CD4-positive, alpha-beta memory T cell (primary cell): ENCODE measurements at places on chromosomes 2 and 18. TPM values are rescaled to one million over a fixed set of nuclear protein-coding genes. Genes with fewer than 3 reads are reported as not detected.

- no peak for DNase-seq
These were observed 21.7 kb upstream of the CDH2 start for GRCh38 chr18:28198620-28199019.

- no peak for DNase-seq
These were observed 96.0 kb upstream of the RAB12 start for GRCh38 chr18:8513249-8513648.

DNA sequence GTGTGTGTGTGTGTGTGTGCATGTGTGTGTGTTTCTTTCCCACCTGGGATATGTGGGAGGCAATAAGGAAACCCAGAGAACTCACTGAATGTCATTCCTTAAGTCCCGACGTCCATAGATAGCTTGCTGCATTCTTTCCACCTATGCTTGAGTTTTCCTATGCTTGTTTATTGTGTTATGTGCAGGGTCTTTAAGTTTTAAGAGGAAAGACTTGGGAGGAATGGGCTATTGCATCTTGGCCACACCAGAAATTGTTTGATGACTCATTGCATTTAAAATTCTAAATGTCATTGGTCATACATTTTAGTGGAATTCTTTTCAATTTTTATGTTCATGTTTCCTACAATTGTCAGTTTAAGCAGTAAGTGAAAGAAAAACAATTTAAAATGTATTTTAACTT lies 33.7 kb downstream of the STARD6 start:
- DNase-seq: no peak

DNA sequence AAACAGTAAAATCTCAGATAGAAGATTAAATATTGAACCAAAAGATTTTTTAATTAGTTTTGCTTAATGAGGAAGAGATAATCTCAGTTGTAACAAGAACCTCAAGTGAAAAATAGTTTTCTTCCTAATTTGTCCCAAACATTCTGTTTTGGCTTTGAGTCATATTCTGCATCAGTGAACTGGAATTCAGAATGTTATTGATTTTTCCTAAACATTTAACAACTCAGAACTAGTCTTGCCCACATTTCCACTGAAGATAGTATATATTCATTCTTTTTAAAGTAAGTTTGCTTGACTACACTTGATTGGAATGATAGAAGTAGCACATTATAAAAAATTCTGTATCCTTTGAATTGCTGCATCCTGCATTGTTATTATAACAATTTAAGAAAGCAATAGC lies 85.7 kb upstream of the UGP2 start:
- DNase-seq: no peak

GRCh38 chr2:203238292-203238703 lies 520 bp upstream of the CYP20A1 start:
- no peak for DNase-seq

GRCh38 chr18:6948281-6949055 lies 169.1 kb downstream of the LAMA1 start:
- DNase-seq: no peak

GRCh38 chr2:114614592-114614991 lies 172.2 kb downstream of the DPP10 start:
- DNase-seq: no peak

DNA sequence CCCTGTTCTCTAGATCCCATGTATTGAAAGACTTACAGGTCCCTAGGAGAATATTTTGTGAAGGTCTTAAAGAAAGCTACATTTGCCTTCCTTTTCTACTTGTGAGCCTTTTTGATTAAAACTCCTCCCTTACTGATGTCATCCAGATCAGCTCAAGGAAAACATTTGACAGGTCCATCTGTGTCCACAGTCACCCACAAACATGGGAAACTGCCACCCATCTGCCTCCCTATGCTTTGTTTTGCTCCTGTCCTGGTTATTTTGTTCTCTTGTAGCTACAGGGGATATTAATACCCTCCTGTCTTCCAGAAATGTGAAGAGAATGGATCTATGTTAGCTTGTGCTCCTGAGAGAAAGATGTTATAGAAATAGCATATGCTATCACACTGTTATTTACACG lies 203.6 kb upstream of the GALNT5 start:
- DNase-seq: no peak

DNA sequence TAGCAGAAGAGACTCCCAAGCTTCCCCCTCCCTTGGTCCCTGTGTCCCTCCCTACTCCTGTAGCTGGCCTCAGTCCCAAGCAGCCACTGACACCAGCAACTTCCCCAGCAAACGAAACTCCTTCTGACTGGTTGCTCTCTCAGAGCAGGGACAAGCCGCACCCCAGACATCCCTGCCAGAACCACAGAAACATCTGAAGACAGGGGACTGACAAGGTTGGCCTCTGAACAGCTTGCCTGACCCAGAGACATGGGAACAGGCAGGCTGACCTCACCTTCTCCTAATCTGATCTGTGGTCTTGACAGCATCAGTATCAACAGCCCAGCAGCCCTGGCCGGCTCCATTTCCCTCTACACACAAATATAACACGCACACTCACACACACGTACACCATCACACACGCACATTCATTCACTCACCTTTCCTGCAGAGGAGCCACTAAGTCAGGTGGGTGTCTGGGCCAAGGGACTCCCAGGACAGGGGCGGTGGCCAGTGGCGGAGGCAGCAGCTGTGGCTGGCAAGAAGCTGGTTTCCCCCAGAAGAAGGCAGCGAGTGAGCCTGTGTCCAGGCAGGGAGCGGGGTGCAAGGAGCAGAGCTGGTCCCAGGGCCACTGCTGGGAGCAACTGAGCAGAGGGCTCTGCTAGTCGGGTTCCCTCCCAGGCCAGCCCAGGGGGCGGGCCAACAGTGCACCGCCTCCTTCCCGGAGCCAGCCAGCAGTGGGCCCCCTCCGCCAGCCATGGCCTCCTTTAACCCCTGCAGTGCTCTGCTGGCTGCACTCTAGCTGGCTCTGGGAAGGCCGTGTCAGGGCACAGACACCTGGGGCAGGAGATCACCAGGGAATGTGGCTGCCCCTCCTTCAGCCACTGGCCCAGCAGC lies 59.1 kb downstream of the TNS1 start:
- no peak for DNase-seq

GRCh38 chr2:226137201-226137811 lies 662.3 kb downstream of the IRS1 start:
- no peak for DNase-seq

- DNase-seq: peak; percentile 58
These were observed 76.0 kb downstream of the ARHGAP15 start for GRCh38 chr2:143205106-143205764.

DNA sequence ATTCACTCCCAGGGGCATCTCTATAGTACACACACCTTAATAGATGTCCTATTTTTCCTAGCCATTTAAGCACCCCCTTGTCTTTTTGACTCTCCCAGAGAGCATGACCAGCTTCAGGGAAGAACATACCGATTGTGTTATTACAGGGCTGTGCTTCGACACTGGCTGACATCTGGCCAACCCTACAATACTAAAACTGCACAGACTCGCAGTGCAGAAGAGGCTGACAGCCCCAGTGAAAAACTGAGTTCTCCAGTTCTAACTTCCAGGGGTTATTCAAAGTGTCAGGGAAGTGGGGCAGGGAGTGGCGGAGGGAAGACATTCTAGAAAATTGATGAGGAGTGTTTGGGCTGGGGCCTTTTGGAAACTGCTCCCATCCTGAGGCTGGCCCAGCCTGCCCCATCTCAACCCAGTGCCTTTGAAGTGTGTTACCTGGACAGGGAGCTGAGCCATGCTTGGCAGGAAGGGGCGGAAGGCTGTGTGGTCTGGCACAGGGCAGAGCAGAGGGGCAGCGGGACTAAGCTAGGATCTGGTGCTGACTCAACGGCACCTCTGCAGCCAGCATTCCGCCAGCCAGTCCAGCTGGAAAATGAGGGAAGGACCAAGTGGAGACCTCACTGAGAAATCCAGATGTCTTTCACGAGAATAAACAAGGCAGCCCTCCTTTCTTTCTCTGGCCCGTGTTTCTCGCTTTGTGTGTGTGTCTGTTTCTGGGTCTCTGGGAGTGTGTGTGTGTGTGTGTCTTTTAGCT lies 15.4 kb upstream of the IGFBP5 start:
- DNase-seq: no peak

- no peak for DNase-seq
These were observed 114.7 kb downstream of the CPS1 start for GRCh38 chr2:210671065-210671464.

DNA sequence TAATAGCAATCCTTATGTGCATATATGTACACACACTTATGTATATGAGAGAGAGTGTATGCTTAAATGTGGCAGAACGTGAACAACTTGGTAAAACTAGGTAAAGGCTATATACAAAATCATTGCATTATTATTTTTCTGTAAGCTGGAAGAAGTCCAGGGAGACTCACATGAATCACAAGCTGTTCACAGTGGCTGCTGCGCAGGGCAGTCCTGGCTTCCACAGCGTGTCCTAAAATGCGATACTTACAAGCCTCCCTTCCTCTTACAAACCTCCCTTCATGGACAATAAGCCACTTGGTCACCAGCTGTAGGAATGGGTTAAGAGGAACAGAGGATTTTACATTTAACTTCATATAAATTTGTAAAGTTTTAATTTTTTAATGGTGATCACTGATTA lies 114.9 kb upstream of the AGAP1 start:
- DNase-seq: no peak

DNA sequence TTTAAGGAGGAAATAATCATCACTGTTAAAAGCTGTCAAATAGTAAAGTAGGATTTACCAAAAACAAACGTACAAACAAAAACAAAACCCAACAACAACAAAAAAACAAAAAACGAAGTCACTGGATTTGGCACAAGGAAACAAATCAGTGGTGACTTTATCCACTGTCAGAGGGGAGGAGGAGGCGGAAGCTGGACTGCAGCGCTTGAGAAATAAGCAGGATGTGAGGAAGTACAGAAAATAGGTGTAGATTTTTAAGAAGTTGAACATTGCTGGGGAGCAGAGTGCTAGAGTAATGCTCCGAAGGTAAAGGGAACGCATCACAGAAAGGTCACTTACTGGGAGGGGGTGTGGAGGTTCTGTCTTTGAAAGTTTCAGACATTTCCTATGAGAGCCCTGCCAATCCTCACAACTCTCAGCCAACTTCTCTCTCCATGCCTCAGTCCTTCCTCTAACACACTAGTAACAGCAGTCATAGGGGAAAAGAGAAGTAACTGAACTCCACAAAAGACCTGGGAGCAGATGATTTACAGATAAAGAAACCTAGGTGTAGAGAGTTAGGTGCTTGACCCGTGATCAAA lies 220.2 kb upstream of the SMAD7 start:
- no peak for DNase-seq

DNA sequence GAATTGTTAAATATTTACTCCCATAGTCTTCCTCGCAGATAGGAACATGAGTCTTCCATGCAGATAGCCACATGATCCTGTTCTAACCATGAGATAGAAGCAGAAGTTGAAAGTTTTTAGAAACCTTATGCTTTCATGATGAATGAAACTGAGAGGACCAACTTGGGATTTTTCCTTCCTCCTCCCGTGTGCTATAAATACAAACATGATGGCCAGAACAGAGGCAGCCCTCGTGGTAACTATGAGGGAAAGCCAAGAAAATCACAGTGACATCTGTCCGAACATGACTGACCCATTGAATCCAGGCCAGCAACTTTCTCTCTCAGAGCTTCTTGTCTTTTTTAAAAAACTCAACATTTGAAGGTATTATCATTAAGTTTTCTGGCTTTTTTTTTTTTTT lies 78.5 kb downstream of the ACAA2 start:
- DNase-seq: no peak

- DNase-seq: no peak
These were observed 195.7 kb downstream of the SMAD7 start for GRCh38 chr18:48754993-48755473.

DNA sequence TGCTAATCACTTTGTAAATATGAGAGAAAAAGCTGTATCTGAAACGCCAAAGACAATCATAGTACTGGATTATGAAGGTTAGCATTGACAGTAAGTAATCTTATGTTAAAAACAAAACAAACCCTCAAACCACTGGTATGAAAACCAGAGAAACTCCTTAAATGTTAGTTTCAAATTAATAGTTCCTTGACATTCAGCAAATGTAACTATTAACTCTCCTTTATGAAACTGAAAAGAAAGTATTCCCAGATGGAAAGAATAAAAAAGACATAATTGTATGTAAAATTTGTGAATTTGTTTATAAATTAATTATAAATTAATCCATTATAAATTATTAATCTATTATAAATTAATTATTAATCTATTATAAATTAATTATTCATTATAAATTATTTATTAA lies 12.3 kb downstream of the FASTKD1 start:
- no peak for DNase-seq

DNA sequence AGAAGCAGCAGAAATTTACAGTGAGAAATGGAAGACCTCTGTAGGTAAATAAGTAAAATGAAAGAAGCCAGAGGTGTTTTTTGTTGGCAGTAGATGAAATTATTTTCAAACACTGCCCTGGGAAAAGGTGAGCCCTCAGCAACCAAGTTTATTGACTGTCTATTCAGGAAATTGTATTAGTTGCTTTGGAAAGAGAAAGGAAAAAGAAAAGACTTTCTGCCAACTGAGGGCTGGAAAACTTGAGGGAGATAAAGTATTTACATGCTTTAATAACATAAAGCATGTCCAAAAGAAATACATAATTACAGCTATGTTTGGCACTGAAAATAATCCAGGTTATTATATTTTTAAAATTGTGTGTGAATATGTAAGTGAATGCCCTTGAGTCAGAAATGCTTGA lies 14.7 kb downstream of the CRIM1 start:
- DNase-seq: no peak

DNA sequence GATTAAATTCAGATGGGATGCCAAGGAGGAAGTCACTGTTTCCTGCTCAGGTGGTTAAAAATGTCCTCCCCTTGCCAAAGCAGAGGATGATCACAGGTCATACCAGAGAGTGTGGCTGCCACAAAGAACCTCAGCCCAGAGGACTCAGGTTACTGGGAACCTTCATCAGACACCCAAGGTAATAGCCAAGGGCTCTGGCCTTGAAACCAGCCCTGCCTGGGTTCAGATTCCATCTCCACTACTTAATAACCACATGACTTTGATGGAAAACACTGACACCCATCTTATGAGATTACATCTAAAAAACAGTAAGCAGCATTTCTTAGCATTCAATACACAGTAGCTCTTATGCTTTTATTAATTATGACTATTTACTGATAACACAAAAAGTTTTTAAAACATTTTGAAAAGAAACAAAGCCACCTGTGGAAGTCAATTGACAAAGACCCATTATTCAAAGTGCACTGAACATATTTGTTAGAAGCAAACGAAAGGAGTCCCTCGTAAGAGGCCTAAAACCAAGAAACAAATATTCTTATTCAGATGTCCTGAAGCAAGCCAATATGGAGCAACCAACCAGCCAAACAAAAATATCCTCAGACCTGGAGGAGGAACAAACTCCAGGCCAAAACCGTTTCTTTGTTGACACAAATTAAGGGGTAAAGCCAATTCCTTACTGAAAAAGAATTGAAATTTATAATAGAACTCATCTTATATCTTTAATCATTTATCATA lies 241.5 kb downstream of the RNF152 start:
- DNase-seq: no peak

GRCh38 chr2:33443274-33443829 lies 33.1 kb upstream of the RASGRP3 start:
- no peak for DNase-seq

Gene ITGA6
- polyA plus RNA-seq: 64.0 TPM

Gene LIPT1
- polyA plus RNA-seq: 25.6 TPM

Gene TUBA3D
- not detected for polyA plus RNA-seq

Gene TTN
- 0.22 TPM for polyA plus RNA-seq

Gene L3MBTL4
- polyA plus RNA-seq: not detected

Gene PRKAG3
- not detected for polyA plus RNA-seq

Gene ITPRIPL1
- 10.3 TPM for polyA plus RNA-seq

Gene RNF152
- not detected for polyA plus RNA-seq

Gene PDCD1
- polyA plus RNA-seq: 12.4 TPM
